Effector CD8-positive, alpha-beta T cell (primary cell): ENCODE measurements at places on chromosomes 6 and 20.

GRCh38 chr20:54535033-54535432 lies 59.6 kb downstream of the DOK5 start:
- DNase-seq = no peak

- DNase-seq = no peak
Measured at GRCh38 chr6:33877982-33878535, 74.3 kb upstream of the MLN start.

- no peak for DNase-seq
Measured at GRCh38 chr6:24355393-24355792, 2.5 kb downstream of the DCDC2 start.

GRCh38 chr6:71387179-71387578 lies 98.6 kb downstream of the OGFRL1 start:
- no peak for DNase-seq

DNA sequence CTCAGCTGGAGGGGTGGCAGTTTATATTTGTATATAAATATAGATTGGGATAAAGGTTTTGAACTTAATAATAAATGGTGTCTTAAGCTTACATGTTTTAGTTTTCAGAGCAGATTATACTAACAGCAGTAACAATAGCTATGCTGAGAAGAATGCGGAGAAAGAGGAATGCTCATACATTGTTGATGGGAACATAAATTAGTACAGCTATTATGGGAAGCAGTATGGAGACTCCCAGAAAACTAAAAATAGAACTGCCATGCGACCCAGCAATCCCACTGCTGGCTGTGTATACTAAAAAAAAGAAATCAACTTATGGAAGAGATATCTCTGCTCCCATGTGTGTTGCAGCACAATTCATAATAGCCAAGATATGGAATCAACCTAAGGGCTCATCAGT lies 127.9 kb downstream of the BCKDHB start:
- no peak for DNase-seq

DNA sequence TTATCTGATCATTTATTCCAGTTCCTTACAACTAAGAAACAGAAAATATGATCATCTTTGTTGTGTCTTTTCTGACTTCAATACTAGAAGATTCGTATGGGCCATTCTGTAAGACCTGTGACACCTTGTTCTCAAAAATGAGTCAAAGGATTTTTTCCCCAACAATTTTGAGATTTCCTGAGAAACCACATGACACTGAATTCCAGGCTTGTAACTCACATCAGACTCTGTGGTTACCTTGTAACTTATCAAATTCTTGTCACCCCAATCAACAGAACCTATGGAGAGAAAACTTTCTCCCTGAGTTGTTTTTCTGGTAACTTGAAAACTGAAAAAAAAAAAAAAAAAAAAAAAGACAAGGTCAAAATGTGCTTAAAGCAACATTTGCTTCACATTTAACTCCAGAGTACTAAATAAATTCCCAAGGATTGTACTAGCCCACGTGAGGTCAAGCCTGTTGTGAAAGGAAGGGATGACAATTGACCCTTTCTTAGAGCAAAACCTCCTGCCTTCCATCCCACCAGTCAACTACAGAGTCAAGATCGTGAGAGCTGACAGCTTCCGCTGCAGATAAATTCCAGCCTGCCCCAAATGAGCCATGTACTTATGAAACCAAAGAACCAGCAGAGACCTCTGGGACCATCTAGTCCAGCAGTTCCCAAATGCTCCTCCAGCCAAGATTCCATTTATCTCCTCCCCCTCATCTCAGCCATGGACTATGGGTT lies 140.3 kb downstream of the TBX18 start:
- no peak for DNase-seq

- DNase-seq = no peak
Measured at GRCh38 chr20:62941792-62942191, 3.8 kb downstream of the GID8 start.

DNA sequence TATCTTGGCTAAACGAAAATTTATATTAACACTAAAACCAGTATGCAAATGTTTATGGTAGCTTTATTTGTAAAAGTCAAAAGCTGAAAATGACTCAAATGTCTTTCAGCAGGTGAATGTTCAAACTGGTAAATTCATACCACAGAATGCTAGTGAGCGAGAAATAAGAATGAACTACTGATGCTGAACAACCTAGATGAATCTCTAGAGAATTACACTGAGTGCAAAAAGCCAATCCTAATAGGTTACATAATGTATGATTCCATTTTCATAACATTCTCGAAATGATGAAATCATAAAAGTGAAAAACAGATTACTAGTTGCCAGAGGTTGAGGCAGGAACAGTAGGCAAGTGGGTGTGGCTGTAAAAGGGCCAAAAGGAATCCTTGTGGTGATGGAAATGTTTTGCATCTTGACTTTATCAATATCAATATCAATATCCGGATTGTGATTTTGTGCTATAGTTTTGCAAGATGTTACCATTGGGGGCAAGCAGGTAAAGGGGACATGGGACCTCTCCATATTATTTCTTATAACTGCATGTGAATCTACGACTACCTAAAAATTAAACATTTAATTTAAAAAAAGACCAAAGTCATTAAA lies 26.1 kb downstream of the ZNF311 start:
- DNase-seq = no peak

- DNase-seq = no peak
Measured at GRCh38 chr6:128046033-128046432, 145.2 kb upstream of the THEMIS start.

GRCh38 chr6:54784011-54784410 lies 62.6 kb upstream of the FAM83B start:
- DNase-seq = no peak

GRCh38 chr6:169165561-169166300 lies 87.9 kb downstream of the THBS2 start:
- no peak for DNase-seq

DNA sequence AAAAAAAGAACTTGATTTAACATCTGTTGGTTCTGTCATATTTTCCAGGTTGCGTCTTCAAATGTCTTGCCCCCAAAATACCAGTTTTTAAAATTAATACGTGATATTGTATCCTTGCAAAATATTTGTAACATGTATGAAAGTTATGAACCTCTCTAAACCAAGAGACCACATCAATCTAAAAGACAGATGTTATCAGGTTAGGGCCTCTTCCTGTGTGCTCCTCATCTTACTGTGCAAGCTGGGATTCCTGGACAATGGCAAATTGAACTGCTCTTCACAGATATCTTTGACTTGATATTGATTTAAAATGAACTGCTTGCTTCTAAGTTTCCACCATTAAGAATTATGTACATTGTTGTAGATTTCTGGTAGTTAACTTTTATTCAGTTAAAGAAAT lies 9.6 kb downstream of the TMEM239 start:
- DNase-seq = no peak

DNA sequence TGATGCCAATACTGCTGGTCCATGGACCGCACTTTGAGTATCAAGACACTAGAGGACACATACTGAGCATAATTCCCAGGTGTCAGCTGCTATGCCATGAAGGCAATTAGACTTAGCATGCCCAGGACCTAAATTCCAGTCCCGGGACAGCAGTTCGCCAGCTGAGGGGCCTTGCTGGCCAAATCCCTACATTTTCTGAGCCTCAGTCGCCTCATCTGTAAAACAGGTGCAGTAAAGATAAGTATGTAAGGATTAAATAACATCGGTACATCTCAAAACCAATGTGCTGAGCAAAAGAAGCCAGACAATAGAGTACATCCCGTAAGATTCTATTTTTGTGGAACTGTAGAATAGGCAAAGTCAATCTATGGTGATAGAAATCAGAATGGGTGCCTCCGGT lies 1.0 kb downstream of the BFSP1 start:
- DNase-seq = no peak

GRCh38 chr20:45997187-45997586 lies 11.5 kb upstream of the MMP9 start:
- DNase-seq = no peak

GRCh38 chr6:109182578-109182977 lies 87.3 kb downstream of the CEP57L1 start:
- no peak for DNase-seq

DNA sequence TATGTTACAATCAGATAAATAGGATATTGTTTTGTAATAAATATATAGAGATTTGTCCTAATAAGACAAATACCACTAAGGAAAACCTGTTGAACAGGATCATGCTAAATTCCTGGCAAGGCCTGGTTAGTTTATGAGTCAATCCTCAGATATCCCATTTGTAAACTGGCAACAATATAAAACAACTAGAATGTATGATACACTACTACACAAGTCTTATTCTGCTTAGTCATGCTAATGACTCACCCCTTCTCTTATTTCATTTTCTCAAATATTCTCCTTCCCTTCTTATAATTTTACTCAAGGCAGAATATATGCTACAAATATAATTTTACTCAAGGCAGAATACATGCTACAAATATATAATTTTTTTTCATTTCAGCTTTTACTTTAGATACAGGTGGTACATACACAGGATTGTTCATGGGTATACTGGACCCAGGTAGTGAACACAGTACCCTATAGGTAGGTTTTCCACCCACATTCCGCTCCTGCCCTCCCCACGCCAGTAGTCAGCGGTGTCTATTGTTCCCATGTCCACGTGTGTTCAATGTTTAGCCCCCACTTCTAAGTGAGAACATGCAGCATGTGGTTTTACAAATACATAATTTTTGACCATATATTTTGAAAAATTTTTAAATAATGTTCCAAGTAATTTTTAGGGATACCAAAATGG lies 6.3 kb downstream of the OSER1 start:
- no peak for DNase-seq

DNA sequence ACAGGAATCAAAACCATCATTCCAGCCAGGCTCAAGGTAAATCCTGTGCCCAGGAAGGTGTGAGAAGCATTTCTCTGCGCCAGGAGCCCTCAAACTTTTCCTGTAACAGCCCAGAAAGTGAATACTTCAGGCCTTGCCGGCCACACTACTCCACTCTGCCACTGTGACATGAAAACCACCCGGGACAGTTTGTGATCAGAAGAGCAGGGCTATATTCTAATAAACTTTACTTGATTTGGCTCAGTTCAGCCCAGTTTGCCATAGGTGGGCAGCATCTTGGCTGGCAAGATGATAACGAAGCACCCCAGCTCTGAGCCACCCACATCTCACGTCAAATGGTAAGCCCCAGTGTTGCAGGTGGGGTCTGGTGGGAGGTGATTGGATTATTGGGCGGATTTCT lies 249.4 kb downstream of the DLL1 start:
- DNase-seq = no peak

- DNase-seq = no peak
Measured at GRCh38 chr6:21102624-21103023, 490.9 kb upstream of the SOX4 start.

DNA sequence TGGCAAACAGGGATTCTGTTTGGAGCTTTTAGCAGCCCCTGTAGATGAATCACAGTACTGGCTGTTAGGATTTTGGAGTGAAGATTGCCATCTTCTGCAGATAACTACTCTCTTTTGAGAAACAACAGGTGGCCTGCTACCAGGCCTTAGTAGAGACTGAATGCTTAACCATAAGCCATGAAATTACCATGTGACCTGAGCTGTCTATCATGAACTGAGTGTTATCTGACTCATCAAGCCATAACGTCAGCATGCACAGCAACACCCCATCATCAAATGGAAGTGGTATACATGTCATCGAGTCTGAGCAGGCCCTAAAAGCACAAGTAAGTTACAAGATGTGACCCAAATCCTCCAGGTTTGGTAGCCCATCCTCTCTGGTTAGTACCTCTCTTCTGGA lies 132.6 kb downstream of the GPR63 start:
- DNase-seq = no peak

- peak; percentile 7 for DNase-seq
Measured at GRCh38 chr6:33692760-33693158, 18.7 kb downstream of the UQCC2 start.

GRCh38 chr20:46931699-46932098 lies 37.1 kb downstream of the EYA2 start:
- no peak for DNase-seq

DNA sequence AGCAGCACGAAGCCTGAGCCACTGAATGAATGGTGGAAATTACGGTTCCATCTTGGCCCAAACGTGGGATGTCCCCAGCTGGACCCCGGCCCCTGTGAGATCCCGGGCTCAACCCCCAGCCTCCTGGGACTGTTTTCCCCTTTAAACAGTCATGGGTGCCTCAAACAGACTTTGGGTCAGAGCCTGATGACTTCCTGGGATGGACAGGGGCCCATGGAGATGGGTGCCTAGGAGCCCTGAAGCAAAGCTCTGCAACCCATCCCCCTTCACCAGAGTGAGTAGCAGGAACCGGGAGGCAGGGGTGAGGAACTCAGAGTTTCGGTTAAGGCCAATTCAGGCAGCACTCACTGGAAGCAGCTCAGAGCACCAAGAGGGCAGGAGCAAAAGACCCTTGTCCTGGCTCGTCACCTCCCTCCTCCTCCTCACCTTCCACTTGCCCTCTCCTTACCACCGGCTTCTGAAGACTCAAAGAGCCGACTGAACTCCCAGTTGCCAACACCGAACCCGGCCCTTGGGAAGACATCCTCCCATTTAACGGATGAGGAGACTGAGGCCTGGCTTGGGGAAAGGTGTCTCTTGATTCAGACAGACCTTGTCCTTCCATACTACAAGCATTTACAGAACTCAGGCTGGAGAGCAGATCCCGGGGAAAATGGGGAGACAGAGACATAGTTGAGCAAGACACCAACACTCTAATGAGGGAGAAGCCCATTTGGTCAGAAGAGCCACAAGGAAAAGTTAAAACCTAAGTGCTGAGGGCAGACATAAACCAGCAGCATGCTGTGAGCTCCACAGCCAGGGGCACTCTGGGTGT lies 14.9 kb upstream of the TLDC2 start:
- no peak for DNase-seq

- no peak for DNase-seq
Measured at GRCh38 chr20:57708694-57709673, 831 bp downstream of the PMEPA1 start.

GRCh38 chr6:123965894-123966293 lies 162.2 kb downstream of the NKAIN2 start:
- DNase-seq = no peak

DNA sequence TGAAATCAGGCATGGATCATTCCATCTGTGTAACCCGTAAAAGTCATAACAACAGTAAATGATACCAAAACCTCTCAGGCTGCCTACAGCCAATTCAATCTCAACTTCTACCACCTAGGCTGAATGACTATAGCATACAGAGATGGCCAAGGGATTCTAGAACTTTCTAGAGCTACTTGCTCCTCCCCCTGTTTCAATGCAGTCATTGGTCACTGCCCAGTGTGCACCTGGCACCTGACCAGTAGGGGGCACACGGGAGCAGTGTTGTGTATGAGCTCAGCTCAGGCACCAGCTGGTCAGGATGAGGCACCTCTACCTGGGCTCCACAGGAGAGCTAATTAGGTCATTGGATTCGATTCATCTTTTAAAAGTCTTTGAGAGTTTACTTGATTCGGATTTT lies 86.2 kb downstream of the PLEKHG1 start:
- no peak for DNase-seq

DNA sequence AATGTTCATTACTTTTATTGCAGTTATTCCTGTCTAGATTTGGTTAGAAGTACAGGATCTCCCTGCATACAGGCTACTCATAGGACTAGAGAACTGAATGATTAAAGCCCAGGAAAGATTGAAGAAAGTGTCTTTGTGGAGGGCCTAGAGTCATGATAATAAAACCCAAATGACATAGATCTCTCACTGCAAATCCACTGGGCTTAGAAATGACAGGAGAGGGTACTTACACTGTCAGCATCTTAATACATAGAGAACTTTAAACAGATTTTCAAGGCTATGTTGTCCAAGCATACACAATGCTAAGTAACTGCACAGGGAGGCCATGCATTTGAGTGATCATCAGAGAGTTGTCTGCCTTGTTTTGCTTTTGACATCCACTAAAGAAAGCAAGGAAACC lies 383.8 kb upstream of the MAP3K7 start:
- no peak for DNase-seq

GRCh38 chr6:168985705-168986104 lies 267.9 kb downstream of the THBS2 start:
- DNase-seq = no peak
